ENCODE measurements at places on chromosomes 16 and 17.

DNA sequence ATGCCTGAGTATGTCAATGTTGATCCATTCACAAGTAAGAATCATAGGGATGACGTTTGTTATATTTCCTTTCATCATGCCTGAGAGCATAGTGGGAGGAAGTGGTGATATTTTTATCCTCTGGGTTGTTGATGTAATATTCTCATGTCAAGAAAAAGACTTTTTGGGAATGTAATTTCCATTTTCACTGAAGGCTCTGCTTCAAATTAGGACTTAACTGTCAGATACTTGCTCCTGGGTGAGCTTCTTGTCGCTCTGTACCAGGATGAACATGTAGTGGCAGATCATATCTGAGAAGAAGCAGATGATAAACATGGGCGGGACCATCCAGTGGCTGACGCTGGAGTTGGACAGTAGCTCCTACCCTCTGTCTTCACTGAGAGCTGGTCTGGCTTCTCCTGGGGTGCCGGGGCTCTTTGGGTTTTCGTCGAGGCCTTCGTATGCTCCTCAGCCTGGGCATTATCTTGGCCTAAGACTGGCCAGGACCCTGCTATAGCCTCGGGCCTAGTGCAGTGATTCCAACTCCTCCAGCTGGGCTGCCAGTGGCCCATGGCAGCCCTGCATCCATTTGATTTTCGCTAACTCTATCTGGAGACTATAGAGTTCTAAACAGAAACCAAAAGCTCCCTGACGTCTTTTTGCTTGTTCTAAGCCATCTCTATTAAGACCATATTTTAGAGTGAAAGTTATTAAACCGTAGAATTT is 19.7 kb downstream of the CYB5B start:
- peak; percentile 21 for DNase-seq

GRCh38 chr17:73888862-73889261 is 244.6 kb upstream of the SDK2 start:
- no peak for DNase-seq

DNA sequence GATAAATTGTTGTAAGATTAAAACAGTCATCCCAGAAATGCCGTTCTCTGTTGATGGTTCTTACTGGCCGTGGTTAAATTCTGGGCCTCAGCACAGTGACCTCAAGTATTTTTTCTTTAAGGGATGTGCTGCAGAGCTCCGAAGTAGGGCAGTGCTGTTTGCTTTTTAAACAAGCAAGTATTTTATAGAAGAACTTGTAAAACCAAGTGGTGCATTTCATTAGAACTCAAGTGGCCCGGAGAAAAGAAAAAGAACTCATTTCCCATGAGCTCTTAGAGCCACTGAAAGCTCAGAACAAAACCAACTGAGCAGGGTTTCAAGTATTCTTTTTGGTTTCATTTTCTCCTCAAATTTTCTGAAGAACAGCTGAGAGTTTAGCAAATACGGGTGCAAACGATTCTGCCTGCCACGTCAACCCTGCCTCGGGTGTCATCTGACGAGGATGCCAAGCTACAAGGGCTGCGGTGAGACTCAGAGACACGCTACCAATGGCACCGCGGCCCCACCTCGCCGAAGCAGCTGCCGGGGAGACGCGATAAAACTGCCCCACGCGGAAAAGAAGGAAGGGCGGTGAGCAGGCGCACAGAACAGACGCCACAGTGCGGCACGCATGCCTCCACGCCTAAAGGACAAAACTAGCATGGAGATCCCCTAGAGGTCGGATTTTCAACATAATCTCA is 6.3 kb downstream of the LMF1 start:
- DNase-seq, result peak; percentile 78

DNA sequence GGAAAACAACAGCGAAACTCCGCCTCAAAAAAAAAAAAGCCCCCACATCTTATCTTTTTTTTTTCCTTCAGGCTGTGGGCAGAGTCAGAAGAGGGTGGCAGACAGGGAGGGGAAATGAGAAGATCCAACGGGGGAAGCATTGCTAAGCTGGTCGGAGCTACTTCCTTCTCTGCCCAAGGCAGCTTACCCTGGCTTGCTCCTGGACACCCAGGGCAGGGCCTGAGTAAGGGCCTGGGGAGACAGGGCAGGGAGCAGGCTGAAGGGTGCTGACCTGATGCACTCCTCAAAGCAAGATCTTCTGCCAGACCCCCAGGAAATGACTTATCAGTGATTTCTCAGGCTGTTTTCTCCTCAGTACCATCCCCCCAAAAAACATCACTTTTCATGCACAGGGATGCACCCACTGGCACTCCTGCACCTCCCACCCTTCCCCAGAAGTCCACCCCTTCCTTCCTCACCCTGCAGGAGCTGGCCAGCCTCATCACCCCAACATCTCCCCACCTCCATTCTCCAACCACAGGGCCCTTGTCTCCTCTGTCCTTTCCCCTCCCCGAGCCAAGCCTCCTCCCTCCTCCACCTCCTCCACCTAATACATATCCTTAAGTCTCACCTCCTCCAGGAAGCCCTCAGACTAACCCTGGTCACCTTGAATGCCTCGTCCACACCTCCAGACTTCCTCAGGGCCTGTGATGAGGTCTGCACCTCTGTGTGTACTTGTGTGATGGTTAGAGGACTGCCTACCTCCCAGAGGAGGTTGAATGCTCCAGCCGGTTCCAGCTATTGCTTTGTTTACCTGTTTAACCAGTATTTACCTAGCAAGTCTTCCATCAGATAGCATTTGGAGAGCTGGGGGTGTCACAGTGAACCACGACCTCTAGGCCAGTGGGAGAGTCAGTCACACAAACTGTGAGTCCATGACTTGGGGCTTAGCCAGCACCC is 1.2 kb upstream of the HBA1 start:
- DNase-seq, result no peak

GRCh38 chr16:10976634-10977033 is 32.3 kb downstream of the CLEC16A start:
- DNase-seq, result no peak

GRCh38 chr17:34171245-34171818 is 83.8 kb upstream of the CCL2 start:
- peak; percentile 65 for DNase-seq

DNA sequence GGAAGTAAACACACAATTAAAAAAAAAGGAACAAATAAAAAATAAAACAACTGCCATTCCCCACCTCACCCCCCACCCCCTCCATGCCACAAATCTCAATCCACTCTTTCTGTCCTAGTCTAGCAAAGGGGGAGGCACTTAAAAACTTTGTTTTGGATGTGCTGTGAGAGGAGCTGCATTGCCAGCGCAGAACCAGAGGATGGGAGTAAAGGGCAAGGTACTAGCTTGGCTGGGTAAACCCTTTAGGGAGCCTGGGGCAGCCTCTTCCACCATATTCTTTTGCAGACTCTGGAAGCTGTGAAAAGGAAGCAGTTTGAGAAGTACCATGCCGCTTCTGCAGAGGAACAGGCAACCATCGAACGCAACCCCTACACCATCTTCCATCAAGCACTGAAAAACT is 1.4 kb downstream of the MRPS7 start:
- no peak for DNase-seq

Data from activated CD4-positive, alpha-beta T cell treated with anti-CD3 and anti-CD28 coated beads, Interleukin-2, amount 50 U/mL, for 16 hours (primary cell).